Left cardiac atrium (tissue), 4 donors: ENCODE measurements at places on chromosomes 4 and X. TPM values are rescaled to one million over a fixed set of nuclear protein-coding genes. Genes with fewer than 3 reads are reported as not detected.
A peak's percentile ranks its signal among the peaks of the same experiment; 100 is the strongest.

GRCh38 chrX:13298836-13299235 is 21.0 kb downstream of the ATXN3L start:
- DNase-seq = no peak

Gene FAM156B
- total RNA-seq = 12.1 TPM

Gene SORBS2
- 439 TPM for total RNA-seq

DNA sequence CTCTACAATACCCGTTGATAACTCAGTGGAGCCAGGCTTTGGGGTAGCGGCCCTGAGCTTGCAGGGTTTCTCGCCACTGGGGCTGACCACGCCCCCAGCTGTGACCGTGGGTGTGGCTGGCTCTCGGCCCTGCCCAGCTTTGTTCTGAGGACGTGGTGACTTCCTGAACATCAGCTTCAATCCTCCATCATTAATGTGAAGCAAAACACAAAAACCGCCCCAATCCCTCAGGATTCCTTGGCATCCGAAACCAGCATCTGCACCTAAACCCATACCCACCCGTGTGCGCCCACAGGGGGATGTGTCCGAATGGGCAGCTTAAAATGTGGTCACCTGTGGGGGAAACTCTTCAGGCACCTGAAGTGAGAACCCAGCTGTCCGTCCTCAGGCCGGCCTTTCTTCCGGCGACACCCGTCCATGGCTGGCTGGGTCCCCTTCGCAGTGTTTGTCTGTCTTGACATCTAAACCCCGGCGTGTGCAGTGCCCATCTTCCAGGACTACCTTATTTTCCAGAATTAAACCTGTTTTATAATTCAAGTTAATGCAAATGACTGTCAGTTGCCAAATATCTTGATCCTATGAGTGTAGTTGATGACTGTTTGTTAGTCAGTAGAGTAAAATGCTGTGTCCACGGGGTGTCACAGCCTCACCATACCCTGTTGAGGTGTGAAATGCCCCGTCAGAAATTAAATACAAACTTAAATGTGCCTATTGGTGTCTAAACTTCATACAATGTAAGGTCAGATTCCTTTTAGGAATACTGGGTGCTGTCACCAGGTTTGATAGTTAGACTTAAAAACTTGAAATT is 27.3 kb downstream of the NELFA start:
- no peak for DNase-seq

GRCh38 chr4:102988429-102989020 is 31.0 kb downstream of the SLC9B1 start:
- no peak for DNase-seq

Gene ETNPPL
- total RNA-seq = 12.6 TPM

DNA sequence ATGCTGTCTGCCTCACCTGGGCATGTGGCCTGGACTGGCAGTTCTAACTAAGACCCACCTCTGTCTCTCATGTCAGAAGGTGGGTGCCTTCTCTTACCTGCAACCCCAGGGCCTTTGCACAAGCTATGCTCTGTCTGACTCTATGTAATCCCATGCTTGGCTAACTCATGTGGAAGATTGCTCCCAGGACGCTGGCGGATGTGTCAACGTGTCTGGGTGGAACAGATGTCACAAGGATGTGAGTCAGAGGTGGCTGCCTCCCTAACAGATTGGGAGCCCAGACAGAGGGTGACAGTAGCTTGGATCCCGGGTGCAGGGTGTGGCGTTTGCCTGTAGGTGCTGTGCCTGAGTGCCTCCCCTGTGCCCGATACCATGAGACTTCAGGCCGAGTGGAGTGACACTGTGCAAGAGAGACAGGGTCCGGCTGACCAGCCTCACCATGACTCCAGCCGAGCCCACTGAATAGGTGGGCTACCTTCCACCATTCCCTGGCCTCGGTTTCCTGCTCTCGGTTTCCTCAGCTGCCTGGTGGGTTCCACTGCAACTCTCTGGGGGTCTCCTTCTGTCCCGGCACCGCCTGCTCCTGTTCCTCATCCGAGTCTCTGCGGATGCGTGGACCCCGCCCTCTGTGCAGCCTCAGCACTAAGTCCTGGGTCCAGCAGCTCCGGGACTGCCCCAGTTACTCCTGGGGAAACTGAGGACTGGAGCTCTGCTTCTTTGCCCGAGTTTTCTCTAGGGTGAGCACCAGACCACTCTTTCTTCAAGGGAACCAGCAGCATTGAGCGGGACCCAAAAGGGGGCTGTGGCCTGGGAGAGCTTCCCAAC is 11.0 kb downstream of the SH3BP2 start:
- peak; percentile 46 for DNase-seq

GRCh38 chr4:19857380-19857779 is 394.3 kb upstream of the SLIT2 start:
- no peak for DNase-seq

Gene NXF2B
- total RNA-seq = not detected

Gene HELT
- not detected for total RNA-seq

DNA sequence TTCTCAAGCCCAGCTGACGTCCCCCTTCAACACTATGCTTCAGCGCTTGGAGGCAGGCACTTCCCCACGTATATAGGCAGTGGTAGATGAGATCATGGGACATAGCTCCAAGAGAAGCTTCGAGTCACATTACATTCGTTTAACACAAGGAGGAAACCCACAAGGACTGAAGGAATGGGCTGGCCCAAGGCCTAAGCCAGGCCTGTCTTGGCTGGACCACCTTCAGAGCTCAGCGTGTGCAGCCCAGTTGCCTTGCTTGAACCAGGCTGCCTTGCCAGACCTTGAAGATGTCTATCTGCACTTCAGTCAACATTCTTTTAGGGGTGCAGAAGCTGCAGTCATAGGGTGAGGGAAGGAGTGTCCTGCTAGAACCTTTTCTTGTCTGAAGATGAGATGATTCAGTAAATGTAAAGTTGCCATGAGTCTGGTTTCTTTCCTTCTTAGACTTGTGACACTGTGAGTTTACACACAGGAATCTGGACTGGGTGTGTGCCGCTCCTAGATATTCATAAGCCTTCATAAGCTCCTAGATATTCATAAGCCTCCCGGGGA is 144.1 kb upstream of the RBPJ start:
- no peak for DNase-seq

GRCh38 chr4:8745826-8746225 is 125.8 kb downstream of the HMX1 start:
- DNase-seq = no peak

DNA sequence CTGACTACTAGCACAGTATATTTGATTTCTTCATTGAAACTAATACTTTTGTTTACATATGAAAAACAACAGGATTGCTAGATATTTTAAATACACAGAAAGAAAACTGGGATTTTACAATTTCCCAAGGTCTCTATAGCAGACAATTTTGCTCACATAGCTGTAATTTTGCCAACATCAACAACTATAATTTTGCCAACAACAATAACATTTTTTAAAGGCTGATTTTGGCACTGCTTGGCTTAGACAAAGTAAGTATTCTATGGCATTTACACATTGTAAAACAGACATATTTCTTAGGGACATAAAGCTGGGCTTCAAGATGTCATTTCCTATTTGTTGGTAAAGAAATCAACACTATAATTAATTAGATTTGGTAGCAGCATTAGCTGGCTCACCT is 922.1 kb downstream of the RAB28 start:
- DNase-seq = no peak

- no peak for DNase-seq
Observed at GRCh38 chr4:171849686-171850222, 36.5 kb downstream of the GALNTL6 start.

DNA sequence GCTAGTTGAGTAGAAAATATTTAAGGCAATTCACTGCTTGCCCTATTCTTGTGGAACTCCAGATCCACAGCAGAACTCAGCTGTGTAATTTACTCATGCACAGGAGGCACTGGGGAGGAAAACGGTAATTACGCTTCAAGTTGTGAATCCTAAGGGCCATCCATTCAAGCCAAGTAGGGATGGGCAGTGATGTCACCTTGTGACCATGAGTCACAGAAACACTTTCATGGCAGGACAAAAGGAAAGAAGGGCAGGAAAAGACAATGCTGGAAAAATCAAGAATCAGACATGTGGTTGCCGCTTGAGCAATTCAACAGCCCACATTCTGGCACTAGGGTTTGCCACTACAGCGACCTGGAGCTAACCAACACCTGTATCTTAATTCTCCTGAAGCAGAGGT is 1.4 kb downstream of the PAQR3 start:
- no peak for DNase-seq

- DNase-seq = no peak
Observed at GRCh38 chrX:5549512-5549911, 679.2 kb downstream of the NLGN4X start.

Gene TSPAN7
- total RNA-seq = 73.0 TPM

Gene SSX4B
- total RNA-seq = not detected
